ENCODE measurements at places on chromosomes 1 and 21.
A peak's percentile ranks its signal among the peaks of the same experiment; 100 is the strongest.

- DNase-seq: no peak
Observed at GRCh38 chr1:7371926-7372325, 399.2 kb upstream of the VAMP3 start.

DNA sequence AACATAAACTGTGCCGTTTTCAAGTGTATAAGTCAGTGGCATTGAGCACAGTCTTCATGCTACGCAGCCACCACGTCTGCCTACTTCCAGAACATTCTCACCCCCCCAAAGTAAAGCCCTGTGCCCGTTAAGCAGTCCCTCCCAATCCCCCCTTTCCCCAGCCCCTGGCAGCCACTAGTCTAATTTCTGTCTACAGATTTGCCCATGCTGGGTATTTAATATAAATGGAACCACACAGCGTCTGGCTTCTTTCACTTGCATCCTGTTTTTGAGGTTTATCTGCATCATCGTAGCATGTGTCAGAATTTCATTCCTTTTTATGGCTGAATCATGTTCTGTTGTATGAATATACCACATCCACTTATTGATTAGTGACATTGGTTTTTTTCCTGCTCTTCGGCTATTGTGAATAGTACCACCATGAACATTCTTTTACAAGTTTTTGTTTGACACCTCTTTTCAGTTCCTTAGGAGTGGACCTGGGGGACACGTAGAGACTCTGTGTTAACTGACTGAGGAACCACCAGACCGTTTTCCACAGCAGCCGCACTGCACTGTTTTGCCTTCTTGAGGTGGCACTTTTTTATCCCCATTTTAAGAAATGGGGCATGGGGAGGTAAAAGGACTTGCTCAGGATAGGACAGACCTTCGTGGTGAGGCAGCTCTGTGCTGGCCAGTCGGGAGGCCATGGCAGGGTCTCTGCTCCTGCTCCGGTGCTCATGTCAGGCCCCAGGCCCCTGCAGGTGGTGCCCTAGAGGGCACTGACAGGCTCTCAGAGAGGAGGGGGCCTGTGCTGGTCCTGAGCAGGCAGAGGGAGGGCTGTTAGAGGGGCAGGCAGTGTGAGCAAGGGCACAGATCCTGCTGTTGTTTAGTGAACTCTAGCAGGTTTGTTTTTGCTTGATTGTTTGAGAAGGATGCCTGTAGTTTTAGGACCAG lies 123.8 kb downstream of the PCBP3 start:
- no peak for DNase-seq

- no peak for DNase-seq
Observed at GRCh38 chr21:35340273-35340672, 291.2 kb upstream of the RUNX1 start.

DNA sequence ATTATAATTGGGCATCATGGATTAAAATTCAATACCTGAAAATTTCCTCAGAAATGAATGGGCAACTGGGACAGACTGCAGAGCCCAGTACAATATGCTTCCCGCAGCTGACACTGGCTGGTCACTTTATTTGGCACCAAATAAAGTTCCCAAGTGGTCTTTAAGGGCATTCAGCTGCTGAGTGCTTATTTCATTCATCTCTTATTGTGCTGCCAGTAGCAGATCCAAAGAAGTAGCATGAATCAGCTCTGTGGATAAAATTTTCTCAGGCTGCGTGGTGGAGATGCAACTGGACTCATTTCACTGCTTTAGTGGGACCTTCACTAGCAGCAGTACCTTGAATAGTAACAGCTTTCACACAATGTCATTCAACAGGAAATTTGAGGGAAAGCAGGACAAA lies 226.3 kb upstream of the ADGRL2 start:
- no peak for DNase-seq

- no peak for DNase-seq
Observed at GRCh38 chr21:21102896-21103295, 104.7 kb downstream of the NCAM2 start.

DNA sequence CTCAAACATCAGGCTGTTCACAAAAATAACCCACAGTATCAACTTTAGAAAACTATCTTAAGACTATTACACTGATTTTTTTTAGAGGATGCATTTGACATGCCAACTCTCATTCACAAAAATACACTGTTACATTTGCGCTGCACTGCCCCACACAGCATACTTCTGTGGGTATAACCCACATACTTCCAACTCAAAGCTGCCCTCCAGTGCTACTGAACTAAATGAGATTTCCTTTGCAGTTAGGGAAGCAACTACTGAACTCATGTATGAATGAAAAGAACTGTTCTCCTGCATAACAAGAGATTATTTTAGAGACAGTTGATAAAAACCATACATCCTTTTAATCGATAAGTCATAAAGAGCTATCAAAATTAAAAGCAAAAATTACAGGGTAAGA lies 25.8 kb upstream of the GADD45A start:
- no peak for DNase-seq

DNA sequence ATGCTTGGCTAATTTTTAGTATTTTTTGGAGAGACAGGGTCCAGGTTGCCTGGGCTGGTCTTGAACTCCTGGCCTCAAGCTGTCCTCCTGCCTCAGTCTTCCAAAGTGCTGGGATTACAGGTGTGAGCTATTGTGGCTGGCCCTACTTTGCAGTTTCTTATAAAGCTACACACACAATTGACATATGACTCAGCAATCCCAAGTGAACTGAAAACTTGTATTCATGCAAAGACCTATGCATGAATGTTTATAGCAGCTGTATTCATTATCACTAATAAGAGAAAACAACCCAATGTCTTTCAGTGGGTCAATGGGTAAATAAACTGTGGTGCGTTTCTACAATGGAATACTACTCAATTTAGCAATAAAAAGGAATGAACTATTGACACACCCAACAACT lies 103.1 kb downstream of the MRPS6 start:
- DNase-seq: no peak

DNA sequence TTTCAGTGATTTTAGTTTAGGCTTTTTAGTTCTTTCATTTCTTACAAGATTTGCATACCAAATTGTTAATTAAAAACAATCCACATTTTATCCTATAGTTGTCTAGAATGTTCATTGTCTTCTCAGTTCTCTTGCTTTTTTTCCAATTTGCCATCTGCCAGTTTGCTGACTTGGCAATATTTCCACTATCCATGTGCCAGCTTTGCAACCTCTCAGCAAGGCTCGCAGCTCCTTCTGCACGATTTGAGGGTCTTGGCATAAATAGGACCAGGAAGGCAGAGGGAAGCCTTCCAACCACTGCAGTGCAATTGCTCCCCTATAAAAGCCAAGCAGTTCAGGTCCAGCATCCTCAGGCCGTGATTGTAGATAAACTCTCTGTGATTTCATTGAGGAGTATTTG lies 306.8 kb upstream of the FMN2 start:
- no peak for DNase-seq

GRCh38 chr1:184753608-184754475 lies 816 bp downstream of the EDEM3 start:
- peak; percentile 73 for DNase-seq

- DNase-seq: no peak
Observed at GRCh38 chr1:29890201-29890959, 654.1 kb downstream of the PTPRU start.

GRCh38 chr1:238900334-238900865 lies 486.0 kb upstream of the CHRM3 start:
- DNase-seq: no peak

DNA sequence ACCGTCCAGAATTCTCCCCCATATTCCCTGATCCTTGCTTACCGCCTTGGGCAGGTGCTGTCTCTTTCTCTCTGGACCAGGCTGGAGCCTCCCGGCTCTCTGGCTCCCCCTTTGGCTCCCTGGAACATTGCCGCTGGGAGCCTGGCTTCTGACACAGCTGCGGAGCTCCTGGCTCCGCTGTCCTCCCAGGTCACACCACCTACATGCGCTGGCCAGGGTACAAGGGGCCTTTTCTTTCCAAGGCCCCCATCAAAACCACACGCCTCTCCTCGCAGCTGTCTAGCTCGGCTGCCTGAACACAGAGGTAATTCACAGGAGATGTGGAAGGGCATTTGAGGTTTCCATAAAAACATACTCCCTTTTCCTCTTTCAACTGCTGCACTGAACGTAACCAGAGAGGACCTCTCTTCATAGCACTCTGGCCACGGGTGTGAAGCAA lies 7.5 kb upstream of the ZNF648 start:
- DNase-seq: peak; percentile 94

- DNase-seq: no peak
Observed at GRCh38 chr1:103170609-103171008, 62.3 kb upstream of the COL11A1 start.

DNA sequence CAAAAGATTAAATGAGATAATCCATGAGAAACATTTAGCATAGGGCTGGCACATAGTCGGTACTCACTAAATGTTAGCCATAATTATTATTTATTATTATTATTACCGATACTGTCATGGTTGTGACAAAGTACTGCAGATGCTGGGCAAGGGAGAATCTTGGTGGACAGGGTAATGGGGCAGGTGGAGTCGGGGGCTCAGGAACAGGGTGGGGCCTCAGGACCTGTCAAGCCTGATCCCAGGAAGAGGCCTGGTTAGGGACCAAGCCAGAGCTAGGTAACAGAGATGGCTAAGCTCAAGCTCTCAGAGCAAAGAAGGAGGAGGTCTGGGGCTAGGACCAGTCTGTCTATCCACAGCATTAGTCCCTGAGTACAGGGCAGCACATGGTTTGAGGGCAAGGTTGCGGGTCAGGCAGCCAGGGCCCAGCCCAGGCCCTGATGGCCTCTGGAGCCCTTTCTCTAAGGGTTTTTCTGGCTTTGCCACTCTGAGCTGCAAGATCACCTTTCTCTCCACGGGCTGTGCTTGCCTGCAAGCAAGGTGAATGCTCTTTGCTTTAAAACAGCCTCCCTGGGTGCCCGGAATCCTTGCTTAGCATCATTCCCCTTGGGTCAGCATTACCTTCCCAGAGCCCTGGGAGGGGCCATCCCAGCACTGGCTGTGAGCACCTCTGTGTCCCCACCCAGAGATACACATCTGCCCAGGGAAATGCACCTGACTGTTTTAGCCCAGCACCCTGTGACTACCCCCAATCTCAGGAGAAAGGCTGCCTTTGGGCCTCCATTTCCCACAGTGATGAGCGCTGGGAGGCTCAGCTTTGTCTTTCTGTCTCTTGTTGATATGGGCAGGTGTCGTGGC lies 572.0 kb downstream of the PTPRU start:
- peak; percentile 3 for DNase-seq

Data from D341Med (cell line).